ENCODE measurements at places on chromosomes 16 and 17. TPM values are rescaled to one million over a fixed set of nuclear protein-coding genes. Genes with fewer than 3 reads are reported as not detected.

KLHL10 gene
- polyA plus RNA-seq: 0.28 TPM

CD68 gene
- polyA plus RNA-seq: 46.9 TPM

DNA sequence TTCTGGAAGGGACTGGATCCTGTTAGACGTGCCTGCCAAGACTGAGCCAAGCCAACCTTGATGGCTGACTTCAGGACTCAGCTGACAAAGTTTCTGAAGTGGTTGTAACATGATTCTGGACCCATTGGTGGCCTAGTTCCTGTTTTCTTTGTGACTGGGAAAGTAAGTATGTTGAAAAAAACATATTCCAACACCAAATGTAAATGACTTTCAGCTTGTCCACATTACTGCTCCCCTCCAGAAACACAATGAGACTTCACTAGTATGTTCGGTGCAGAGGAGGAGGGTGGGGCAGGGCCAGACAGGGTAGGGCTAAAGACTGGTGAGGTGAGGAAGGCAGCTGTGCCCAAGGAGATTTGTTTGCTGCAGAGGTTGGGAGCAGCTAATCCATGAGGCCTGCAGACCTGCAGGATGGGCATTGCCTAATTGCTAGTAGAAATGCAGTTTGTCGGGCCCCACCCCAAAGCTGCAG lies 26.4 kb downstream of the NMT1 start:
- no peak for DNase-seq

GRCh38 chr16:57844416-57845030 lies 42.2 kb upstream of the KIFC3 start:
- no peak for DNase-seq

- no peak for DNase-seq
These were observed 5.7 kb upstream of the KRT13 start for GRCh38 chr17:41511116-41511515.

GRCh38 chr16:78543023-78543422 lies 443.6 kb downstream of the WWOX start:
- no peak for DNase-seq

All from right renal cortex interstitium (tissue), 3 donors.